NCI-H2029 (cell line): ENCODE measurements at places on chromosomes 11 and 22.

- DNase-seq = no peak
Observed at GRCh38 chr22:22600531-22601261, 41.6 kb upstream of the PRAME start.

- DNase-seq = no peak
Observed at GRCh38 chr22:46909237-46910030, 147.0 kb downstream of the TBC1D22A start.

- no peak for DNase-seq
Observed at GRCh38 chr22:37965940-37966664, 12.6 kb downstream of the POLR2F start.

DNA sequence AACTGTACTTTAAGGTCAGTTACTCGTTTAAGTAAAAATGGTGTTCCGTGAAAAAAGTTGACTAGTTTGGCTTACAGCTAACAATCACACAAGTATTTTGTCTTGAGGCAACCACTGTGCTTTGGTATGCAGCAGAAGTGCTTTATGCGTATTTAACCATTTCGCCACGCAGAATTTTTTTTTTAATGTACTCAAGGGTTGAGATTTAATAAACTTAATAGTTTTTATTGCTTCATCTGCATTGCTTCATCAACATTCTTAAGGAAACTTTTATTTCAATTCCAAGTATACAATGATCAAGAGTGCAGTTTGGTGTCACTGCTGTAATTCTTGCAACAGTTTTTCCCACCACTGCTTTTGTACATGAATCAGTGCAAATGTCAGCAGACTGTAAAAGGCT, 66.4 kb downstream of the ZNRF3 start:
- DNase-seq = no peak

GRCh38 chr11:10725114-10725906, 25.7 kb upstream of the CTR9 start:
- no peak for DNase-seq

- no peak for DNase-seq
Observed at GRCh38 chr22:22060200-22061084, 77.9 kb upstream of the TOP3B start.

GRCh38 chr11:69486773-69487291, 5.4 kb downstream of the LINC01488 start:
- no peak for DNase-seq

DNA sequence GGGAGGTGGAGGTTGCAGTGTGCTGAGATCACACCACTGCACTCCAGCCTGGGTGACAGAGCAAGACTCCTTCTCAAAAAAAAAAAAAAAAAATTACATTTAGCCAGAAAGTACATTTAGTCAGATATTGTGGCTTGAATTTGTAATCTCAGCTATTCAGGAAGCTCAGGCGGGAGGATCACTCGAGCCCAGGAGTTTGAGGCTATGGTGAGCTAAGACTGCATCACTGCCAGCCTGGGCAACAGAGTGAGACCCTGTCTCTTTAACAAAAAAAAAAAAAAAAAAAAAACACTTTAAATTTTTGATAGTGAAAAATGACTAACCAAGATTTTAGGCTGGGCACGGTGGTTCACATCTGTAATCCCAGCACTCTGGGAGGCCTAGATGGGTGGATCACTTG, 27.3 kb downstream of the MRTFA start:
- DNase-seq = no peak

DNA sequence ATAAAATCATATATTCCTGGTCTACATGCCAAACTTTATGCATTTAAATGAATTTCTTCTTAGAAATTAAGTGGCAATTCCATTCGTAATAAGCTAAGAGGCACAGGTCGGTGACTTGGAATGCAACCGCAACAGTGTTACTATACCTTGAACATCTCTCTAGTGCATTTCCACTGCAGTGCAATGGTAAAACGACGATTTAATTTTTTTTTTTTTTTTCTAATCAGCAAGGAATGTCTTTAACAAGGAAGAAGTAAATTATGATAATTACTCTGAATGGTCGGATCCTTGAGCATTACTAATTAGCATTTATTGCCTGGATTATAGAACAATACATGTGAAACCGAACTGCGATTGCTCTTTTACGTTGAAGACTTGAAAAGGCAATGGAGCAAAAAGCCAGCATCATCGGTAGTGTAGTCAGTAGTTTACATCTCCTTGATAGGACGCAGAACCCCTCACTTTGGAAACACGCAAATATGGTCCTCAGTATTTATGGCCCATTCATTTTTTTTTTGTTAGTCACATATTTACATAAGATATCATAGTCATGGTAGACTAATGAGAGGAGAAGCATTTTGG, 20.2 kb downstream of the BLID start:
- DNase-seq = no peak

DNA sequence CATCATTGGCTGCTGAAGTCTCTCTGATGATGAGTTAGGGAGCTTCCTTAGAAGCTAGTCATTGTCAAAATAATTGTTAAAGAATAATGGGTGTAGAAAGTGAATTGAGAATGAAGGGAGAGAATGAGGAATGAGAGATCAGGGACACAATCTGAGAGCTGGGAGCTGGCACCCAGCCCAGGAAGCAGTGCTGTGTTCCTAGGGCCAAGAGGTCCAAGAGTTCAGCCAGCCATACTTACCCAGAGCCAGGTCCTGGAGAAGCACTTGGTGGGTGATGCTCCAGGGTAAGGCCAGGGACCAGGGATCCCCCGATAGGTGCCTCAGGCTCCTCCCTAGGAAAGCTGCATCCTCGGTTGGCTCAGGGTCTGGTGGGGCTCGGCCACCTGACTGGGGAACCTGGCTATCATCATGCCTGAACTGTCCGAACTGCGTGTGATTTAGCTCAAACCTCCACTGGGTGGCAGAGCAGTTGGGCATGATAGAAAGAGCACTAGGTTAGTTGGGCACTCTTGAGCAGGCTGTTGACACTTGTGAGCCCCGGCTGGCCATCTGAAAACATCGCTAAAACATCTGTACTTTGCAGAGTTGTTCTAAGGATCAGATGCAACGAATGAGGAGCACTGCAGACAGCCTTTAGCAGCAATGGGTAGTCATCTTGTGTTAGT, 123.9 kb upstream of the NCAM1 start:
- peak; percentile 4 for DNase-seq

GRCh38 chr22:43363315-43364168, 20.4 kb upstream of the SCUBE1 start:
- DNase-seq = no peak

GRCh38 chr11:35257281-35257680, 118.3 kb downstream of the CD44 start:
- DNase-seq = no peak

DNA sequence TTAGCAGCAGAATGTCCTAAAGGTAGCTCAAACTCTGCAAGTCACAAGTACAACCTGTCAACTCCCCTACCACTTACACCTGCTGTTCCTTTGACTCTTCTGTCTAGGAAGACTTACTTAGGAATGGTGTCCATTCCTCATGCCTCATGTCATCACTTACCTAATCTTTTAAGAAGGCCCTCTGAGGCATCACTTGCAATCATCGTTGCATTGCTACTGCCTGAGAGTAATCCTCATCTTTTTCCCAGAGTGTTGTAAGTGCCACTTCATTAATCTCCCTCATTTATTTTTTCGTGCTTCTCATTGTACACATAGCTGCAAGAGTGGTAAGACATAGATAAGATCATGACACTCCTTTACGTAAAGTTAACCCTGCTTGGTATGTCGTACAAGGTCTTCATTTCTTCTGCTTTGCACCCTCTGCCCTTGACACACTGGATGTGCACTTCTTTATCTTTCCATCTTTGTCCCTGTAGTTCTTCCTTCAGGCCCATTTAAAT, 54.6 kb downstream of the SFI1 start:
- no peak for DNase-seq

DNA sequence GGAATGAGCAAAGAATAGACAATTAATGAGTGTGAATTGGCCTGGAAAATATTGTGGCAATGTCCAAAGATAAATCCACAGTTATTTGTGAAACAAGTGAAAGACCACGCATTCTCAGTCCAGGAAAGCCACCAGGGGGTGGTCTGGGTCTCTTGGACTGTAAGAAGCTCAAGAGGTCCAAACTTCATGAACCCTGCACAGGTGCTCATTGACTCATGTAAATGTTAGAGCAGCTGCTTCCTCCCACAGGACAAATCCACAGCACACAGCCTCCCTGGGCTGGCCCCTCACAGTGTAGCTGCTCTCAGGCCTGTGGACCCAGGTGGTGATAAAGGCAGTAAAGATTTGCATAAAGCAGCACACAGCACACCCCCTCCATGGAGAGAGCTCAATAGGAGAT, 114.0 kb downstream of the ZNF280B start:
- no peak for DNase-seq

DNA sequence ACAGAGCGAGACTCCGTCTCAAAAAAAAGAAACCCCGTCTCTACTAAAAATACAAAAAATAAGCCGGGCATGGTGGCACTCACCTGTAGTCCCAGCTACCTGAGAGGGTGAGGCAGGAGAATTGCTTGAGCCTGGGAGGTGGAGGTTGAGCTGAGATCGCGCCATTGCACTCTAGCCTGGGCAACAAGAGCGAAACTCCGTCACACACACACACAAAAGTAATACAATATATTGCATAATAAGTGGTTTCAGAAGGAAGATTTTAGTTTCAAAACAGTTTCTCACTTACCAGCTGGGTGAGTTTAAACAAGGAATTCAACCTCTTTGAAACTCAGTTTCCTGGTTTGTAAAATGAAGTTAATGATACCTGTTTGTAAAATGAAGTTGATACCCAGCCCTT, 32.7 kb upstream of the HTR3A start:
- DNase-seq = no peak

GRCh38 chr22:46012881-46013281, 35.9 kb upstream of the WNT7B start:
- DNase-seq = no peak

DNA sequence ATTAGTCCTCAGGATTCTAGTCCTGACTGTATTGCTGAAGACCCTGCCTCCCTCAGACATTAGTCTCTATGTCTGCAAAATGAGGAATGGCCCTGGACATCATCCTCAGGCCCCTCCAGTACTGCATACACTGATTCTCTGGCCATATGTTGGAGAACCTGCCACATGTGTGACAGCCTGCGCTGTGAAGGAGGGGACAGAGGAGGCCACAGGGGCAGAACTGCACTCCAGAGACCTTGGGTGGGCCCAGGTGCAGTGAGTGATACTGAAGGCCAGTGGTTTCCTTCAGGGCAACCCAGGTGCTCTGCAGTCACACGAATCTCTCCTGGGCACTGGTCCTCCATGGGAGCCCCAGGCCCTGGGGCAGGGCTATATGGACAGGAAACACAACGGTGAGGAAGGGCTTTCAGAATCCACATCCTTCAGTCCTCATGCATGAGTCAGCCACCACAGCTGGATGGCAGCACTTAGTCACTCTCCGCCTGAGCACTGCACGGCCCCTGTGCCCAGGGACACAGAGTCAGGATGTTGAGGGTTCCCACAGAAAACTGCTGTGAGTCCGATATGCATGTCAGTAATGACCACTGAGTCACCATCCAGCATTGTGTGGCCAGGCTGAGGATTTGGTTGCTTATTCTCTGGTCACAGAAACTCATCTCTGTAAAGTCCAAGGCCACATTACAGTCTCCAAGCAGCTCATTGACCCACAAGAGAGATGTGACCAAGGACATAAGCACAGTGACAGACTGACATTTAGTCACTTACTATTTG, 39.7 kb downstream of the ME3 start:
- no peak for DNase-seq

GRCh38 chr22:42686756-42687491, 33.7 kb downstream of the A4GALT start:
- no peak for DNase-seq

DNA sequence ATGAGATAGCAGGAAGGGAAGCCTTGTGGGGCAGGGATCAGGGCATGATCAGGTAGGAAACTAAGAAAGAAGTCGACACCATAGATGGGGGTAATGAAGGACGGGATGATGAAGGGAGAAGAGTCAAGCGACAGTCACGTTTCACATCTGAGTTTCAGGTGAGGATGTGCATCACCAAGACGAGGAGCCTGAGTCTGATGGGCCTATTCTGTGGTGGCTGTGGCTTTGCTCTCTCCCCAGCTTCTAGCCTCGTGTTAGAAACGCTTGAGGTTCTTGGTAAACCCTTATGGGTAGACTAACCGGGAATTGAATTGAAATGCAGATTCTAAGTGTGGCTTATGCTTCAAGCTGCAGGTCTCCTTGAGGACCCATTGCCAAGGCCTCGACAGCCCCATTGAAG, 45.6 kb upstream of the LMO1 start:
- no peak for DNase-seq

DNA sequence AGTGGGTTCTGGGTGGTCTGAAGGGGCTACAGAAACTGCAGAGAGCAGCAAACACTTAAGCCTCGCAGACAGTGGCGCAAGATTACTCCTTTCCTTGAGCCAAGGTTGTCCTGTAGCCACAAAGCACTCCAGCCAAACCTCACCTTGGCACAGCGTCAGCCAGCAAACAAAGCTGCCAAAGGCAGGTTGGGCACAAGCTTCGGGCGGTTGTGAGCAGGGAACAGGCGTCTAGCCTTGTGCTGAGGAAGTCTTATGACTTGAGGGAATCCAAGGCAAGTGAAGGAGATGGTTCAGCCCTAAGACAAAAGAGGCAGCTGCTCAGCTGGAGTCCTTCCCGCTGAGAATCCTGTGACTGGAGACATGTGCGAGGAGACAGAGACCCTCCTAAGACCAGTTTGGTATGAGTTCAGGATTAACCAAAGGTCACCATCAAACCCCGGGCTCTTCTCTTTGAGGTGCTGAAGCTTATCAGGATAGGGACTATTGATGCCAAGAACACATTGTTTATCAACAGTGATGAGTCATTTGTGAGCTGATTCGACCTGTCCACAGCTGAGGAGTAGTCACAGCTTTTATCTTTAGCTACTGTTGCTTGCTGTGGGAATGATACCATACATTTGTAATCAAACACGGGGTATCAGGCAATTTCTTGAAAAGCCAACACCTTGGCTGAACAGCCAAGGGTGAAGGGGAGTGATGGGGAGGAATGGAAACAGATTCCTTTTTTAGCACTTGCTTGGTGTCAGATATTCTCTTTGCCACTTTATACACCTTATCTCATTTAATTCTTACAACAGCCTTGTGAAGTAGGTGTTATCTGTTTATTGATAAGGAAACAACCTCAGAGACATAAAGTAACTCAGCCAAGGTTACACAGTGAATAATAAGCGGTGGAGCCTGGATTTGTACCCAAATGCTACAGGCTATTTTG, 4.6 kb downstream of the ADM start:
- peak; percentile 82 for DNase-seq

DNA sequence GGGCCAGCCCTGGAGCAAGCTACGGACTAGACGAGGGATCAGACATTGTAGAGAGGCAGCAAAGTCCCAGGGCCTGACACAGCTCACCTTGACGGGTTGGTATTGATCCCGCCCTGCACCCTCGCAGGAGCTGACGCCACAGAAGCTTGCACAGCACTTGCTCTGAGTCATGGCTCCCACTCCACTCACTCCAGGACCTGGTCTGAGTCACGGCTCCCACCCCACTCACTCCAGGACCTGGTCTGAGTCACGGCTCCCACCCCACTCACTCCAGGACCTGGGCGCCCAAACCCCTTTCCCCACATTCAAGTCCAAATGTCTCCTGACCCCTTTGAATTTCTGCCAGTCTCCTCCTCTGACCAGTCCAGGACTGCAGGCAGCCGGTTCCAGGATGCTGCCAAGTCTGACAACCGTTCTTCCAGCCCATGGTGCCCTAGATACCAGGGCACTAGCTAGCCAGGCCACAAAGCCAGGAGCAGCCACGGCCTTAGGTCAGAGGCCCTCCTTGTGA, 6.0 kb upstream of the PNPLA5 start:
- no peak for DNase-seq

- DNase-seq = no peak
Observed at GRCh38 chr22:25837288-25837900, 95.4 kb downstream of the MYO18B start.
